ENCODE measurements at places on chromosomes 3 and 15. TPM values are rescaled to one million over a fixed set of nuclear protein-coding genes. Genes with fewer than 3 reads are reported as not detected.
A peak's percentile ranks its signal among the peaks of the same experiment; 100 is the strongest.

DNA sequence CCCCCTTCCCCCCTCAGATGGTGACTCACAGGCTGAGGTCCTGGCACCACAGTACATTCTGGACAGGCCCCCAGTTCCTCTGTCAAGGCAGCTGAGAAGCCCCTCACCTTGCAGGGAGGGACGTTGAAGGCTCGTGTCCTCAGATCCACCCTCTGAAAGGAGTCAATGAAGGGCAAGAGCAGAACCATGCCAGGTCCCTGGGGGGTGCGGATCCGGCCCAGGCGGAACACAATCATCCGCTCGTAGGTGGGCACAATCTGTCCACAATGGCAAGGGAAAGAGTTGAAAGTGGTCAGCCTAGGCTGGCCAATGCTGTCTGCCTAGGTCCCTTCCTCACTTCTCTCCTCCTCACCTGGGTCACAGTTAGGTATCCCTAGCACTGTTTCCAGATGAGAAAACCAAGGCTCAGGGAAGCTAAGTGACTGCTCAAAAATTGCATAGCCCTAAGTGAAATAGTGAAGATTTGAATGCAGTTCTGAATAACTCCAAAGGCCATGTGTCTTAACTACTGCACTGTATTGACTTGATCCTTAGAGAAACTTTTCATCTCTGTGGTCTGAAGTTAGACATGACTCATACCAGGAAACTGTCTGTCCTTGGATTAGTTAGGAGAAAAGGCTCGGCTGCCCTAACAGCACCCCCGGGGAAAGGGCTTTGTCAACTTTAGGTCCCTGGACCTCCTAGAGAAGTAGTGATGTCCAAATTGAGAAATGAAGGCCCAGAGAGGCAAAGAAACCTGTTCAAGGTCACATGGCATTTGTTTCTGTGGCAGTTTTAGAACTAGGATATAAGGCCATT lies 2.9 kb downstream of the STOML1 start:
- peak; percentile 65 for DNase-seq

- DNase-seq = no peak
Observed at GRCh38 chr3:58514405-58514804, 22.5 kb downstream of the KCTD6 start.

DNA sequence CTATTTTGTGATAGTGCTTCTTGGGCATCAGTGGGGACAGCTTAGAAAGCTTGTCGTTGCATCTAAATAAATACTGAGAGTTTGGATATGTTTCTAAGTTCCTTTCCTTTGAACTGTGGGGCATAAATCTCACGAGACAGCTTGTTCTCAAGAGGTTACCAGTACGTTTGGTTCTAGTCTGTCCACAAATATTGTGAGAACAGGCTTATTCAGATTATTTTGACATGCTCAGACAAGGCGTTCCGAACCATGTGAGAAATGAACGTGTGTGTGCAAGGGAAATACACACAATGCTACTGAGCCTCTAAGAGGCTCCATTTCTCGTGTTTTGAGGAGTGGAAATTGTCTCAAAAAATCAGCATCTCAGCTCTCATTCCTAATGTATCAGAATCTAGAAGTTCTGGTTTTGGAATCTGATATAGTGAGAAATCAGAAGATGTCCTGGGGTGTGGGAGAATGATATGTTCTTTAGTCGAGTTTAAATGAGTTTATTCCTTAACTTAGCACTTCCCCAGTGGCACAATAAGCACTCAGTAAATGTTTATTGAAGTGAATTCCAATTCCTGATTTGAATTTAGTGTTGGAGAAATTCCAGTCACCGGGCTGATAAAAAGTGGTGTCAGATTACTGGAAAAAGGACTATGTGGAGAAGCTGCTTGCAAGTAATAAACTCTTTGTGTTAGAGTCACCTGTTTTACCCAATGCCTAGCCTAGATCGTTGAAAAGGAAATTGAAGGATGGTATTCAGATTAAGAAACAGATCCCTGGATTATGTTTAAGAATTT lies 481.5 kb downstream of the LPP start:
- DNase-seq = peak; percentile 51

GRCh38 chr15:63093486-63094205 lies 28.0 kb upstream of the LACTB start:
- DNase-seq = peak; percentile 78

DNA sequence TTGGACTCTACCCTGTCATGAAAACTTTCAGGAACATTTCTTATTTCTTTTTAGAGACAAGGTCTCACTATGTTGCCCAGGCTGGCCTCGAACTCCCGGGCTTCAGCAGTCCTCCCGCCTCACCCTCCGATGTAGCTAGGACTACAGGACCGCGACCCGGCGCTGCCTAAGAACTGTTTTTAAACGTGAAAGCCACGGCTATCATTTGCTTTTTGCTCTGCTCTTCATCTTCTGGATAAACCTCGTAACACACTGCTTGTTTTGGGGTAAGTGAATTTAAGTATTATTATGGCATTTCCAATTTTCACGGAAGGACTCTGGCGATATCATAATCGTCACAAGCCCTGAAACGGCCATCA lies 14.3 kb upstream of the CCNL1 start:
- DNase-seq = no peak

GRCh38 chr3:144770915-144771351 lies 799.3 kb downstream of the DIPK2A start:
- peak; percentile 64 for DNase-seq

DNA sequence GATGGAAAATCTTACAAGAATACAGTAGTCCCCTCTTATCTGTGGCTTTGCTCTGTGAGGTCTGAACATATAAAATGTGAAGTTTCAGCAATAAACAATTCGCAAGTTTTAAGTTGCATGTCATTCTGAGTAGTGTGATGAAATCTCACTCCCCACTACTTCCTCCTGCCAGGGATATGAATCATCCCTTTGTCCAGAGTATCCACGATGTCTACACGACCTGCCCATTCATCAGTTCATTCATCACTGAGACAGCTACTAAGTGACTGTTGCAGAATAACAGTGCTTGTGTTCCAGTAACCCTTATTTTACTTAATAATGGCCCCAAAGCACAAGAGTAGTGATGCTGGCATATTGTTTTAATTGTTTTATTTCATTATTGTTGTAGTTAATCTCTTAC lies 489.2 kb upstream of the UBE2E2 start:
- peak; percentile 61 for DNase-seq

GRCh38 chr3:11991751-11992150 lies 12.4 kb upstream of the SYN2 start:
- DNase-seq = no peak

- DNase-seq = no peak
Observed at GRCh38 chr3:183984749-183985729, 32.6 kb downstream of the ABCC5 start.

GRCh38 chr3:175748087-175748730 lies 889.1 kb downstream of the NAALADL2 start:
- DNase-seq = no peak

DNA sequence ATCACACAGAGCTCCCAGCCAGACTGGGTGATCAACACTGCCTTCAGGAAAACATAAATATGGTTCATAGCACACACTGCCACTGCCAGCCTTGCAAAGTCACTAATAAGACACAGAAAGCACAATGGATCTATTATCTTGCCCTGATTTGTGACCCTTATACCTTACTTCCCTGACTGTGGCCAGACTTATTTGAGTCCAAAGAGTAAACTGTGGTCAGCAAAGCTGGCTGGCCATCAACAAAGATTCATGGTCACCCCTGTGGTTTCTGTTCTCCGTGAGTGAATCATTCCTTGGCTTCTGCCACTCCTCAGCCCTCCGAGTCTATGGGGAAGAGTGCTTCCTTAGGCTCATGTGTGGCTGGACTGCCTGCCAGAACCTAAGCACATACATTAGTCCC lies 437.7 kb downstream of the RAP2B start:
- peak; percentile 93 for DNase-seq

DNA sequence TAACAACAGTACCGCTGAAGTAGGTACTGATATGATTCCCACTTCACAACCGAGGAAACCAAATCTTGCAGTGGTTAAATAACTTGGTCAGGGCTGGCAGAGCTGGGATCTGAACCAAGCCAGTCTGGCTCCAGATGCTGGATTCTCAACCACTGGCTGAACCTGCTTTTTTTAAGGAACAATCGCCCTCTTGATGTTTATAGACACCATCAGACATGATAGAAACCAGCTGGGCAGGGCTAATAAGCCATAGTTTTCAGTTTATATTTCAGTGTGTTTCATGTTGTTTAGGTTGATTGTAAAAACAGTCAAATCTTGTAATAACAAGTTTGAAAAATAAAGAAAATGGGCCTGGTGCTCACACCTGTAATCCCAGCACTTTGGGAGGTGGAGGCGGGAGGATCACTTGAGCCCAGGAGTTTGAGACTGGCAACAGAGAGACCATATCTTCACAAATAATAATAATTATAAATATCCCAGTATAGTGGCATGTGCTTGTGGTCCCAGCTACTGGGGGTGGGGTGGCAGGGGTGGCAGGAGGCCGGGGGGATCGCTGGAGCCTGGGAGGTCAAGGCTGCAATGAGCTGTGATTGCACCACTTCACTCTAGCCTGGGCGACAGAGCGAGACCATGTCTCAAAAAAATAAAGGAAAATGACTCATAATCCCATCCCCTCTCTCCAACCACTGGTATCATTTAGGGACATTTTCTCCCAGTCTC lies 36.7 kb downstream of the XYLB start:
- DNase-seq = no peak

DNA sequence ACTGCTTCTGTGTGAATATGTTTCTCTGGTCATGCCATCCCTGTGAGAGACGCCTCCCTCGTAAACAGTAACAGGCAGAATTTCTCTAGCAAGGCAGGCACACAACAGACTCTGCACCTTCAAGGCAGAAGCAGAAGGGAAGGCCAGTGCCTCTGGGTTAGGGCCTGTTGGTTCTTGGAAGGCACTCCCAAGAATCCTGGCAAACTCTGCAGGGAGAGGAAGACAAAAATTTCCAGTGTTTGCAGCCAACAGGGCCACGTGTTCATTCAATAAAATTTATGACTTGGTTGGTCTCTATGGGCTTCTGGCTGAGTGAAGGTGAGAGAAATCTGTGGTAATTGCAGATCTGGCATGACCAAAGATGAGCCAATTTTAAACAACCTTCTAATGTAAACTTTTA lies 39.3 kb downstream of the NFKBIZ start:
- no peak for DNase-seq

GRCh38 chr15:90241343-90242192 lies 7.6 kb downstream of the GDPGP1 start:
- no peak for DNase-seq

GRCh38 chr3:184757022-184757651 lies 45.3 kb upstream of the MAGEF1 start:
- no peak for DNase-seq

DNA sequence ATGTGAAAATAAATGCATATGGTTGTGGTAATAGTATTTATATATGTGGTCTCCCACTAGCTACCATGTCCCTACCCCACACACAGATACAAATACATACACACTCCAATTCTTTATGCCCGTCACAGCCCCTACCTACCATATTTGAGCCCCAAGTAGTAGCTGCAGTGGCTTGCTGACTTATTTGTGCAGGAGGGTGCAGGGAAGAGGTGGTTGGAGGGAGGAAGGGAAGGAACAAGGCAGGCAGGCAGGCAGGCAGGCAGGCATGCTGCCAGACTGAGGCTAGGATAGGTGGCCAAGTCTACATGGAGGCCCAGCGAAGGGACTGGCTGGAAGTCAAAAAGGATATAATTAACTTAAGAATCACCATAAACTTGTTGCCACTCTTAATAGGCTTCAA lies 82.9 kb downstream of the SCN11A start:
- DNase-seq = no peak

DNA sequence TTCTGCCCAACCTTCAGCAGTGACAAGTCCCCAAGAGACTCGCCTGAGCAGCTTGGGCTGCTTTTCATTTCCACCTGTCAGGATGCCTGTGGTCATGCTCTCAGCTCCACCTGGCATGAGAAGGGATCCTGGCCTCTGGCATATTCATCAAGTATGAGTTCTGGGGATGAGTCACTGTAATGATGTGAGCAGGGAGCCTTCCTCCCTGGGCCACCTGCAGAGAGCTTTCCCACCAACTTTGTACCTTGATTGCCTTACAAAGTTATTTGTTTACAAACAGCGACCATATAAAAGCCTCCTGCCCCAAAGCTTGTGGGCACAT lies 3.5 kb downstream of the MYD88 start:
- no peak for DNase-seq

GRCh38 chr15:64236156-64236894 lies 73.5 kb upstream of the PPIB start:
- DNase-seq = no peak

GRCh38 chr3:16297997-16298885 lies 33.2 kb downstream of the OXNAD1 start:
- no peak for DNase-seq

DNA sequence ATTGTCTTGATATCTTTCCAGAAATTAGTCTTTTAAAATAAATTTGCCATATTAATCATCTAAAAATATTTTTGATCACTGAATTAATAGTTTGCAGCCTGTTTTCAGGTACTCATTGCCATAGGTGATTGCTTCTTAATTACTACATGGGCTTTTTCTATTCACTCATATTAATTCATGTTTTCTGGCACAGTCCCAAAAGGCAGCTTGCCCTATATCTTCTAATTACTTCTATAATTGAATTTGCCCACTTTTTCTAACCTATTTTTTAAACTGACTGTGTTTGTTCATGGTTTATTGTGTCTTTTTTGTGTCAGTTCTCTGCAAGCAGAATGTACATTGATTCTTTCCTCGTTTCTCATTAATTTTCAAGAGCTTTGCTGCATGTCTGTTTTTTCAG lies 85.7 kb upstream of the SOX2 start:
- no peak for DNase-seq

- DNase-seq = no peak
Observed at GRCh38 chr3:155742349-155742965, 2.4 kb downstream of the PLCH1 start.

DNA sequence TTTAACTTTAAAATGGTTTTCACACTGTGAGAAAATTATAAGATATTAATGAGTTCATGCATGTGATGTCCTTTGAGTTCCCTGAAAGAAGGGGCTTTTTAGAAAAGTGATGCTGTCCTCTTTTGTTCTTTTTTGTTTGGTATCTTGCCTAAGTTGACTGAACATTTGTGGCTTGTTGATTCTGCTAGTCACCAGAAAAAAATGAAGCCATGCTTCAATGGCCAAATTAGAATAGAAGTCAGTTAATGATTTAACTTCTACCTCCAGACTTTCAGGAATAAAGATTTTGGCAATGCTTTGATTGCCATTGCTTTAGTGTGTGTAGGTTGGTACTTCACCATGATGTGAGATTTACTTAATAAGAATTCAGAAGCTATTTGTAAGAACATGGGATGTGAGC lies 260.6 kb upstream of the NECTIN3 start:
- no peak for DNase-seq

The SLCO2A1 gene
- 0.02 TPM for total RNA-seq

The STAC gene
- 4.4 TPM for total RNA-seq

The RPN1 gene
- total RNA-seq = 525 TPM

The CAMKV gene
- not detected for total RNA-seq

The LYZL4 gene
- not detected for total RNA-seq

The HDDC3 gene
- 18.1 TPM for total RNA-seq

The EFL1 gene
- 10.5 TPM for total RNA-seq

The KIF7 gene
- 3.3 TPM for total RNA-seq

The PARP15 gene
- not detected for total RNA-seq

The IGSF11 gene
- 0.18 TPM for total RNA-seq

The TGM4 gene
- total RNA-seq = 1.2 TPM

The BUB1B gene
- 55.5 TPM for total RNA-seq

The FAM174B gene
- 0.14 TPM for total RNA-seq
